ENCODE measurements at places on chromosomes 3 and 15. TPM values are rescaled to one million over a fixed set of nuclear protein-coding genes. Genes with fewer than 3 reads are reported as not detected.

APBA2 gene
- 27.8 TPM for total RNA-seq

DNA sequence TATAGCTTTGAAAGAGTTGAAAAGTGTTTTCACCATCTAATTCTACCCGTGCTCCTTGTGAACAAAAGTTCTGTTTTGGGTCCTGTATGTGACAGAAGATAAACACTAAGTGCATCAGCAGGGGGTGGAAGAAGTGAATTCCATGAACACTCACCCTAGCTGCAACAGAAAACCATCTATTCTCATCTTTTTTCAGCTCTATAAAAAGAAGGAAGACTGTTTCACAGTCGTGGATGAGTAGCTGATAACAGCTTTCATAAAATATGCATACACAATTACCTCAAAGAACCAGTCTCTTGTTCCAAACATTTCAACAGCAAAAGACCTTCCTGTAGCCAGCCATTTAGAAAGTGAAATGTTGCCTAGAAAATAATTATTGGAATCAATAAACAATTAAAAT, 281.7 kb upstream of the RASGRP1 start:
- peak; percentile 55 for DNase-seq

DNA sequence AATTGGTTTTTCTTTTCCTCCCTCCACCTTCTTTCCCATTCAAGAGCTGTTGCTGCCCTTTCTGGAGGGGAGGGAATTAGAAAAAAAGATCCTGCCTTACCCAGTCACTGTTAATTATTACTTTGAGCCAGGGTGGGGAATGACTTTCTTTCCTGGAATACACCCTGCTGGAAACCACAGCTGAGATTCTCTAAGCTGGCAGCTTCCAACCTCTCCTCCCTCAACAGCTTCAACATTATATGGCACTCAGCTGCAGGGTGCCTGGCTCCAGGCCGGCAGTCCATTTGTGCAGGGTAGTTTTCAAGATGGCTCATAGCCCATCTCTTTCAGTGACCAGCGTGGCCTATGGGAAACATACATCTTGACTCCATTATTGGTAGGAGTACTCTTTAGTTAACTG, 105.8 kb downstream of the UBE3A start:
- no peak for DNase-seq

- no peak for DNase-seq
These were observed 712.4 kb downstream of the GRM7 start for GRCh38 chr3:7573330-7573729.

DGKG gene
- total RNA-seq: 2.5 TPM

DNA sequence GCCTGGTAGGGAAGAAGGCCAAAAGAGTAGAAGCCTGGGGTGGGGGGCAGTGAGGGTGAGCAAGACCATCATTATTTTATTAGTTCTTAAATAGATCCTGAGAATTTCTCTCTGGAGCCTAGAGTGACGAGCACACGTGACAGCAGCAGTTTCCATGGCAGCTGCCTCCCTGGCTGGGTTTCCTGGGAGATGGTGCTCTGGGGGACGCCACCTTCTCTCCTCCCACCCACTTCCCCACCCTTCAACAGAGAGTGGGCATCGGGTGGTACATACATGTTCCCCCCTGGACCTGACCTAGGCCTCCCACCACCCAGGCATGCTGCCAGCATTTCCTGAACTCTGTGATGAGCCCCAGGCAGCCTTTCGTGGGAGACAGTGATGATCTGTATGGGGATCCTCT, 12.9 kb downstream of the CELF6 start:
- DNase-seq: no peak

PRRT3 gene
- 1.4 TPM for total RNA-seq

GOLGA8J gene
- total RNA-seq: not detected
